ENCODE measurements at places on chromosomes 4 and X. TPM values are rescaled to one million over a fixed set of nuclear protein-coding genes. Genes with fewer than 3 reads are reported as not detected.

DNA sequence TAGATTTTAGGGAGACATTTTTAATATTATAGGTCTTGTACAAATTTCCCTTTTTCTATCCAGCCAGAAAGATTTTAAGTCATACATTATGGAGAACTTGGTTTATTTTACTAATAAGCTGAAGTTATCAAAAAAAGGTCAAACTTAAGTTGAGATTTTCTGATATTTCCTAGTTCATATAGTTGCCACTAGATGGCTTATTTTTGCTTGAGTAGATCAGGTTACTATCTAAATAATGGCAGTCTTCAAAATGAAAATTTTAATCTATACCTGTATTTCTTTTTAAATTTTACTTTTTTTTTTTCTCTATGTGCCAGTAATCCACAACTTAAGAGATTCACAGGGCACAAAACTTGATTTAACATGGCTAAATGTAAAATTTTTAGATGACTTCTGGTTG, 52.3 kb downstream of the USP9X start:
- no peak for DNase-seq

DNA sequence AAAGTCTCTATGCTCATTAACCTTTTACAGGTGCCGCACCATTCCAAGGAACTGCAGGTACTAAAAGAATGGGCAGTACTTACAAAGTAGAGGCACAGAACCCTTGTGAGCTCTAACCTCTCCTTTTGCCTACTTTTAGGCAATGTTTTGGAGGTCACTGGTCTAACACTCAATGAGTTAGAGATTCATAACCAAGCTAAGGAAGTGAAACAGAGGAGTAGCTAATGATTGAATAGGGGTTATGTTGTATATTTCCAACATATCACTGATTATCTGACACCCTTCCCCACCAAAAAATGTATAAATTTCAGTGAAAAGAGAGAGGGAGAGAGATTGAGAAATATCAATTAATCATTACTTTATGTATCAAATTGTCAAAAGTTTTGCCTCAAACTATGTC, 269.3 kb downstream of the PCDH7 start:
- DNase-seq, result no peak

TMEM156 gene
- 0.41 TPM for total RNA-seq

PARM1 gene
- 62.8 TPM for total RNA-seq

All from uterus (tissue), 4 donors.